Gastroesophageal sphincter (tissue), 4 donors: ENCODE measurements at places on chromosomes 1 and 21.
A peak's percentile ranks its signal among the peaks of the same experiment; 100 is the strongest.

- ATAC-seq: peak; percentile 77
These were observed 15.1 kb upstream of the THRAP3 start for GRCh38 chr1:36208978-36209703.

DNA sequence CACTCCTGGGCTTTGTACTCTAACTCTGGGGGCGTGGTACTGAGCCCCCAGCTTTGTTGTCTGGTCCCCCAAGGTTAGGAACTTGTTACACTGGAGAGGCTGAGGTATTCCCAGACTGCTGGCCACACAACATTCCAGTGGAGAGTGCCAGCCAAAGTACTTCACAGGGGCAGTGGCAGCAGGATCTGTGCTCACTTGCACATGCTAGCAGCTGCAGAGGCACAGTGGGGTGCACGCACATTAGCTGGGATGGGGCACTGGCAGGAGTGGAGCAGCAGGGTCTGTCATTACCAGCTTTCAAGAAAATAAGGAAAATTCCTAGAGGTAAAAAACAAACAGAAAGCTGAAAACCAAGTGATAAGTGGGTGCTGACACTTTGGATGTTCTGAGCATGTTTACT is 31.0 kb downstream of the ZNF691 start:
- ATAC-seq: no peak

DNA sequence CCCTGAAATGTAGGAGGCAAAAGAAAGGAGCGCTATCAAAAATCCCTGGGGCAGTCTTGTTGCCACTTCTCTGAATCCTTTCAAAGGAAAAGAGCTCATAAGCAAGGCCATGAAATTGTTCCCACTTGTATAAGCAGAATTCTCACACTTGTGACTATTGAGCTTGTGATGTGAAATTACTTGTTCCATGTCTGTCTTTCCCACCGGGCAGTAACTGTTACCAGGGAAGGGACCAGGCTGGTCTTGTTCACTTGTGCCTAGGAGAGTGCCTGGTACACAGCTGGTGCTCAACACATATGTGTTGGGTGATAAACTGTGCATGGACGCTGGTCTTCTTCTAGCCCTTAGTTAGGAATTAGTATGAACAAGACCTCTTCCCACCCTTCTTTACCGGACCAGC is 150.6 kb downstream of the CDC7 start:
- ATAC-seq: peak; percentile 3

GRCh38 chr21:42533306-42533962 is 19.8 kb downstream of the SLC37A1 start:
- ATAC-seq: no peak

GRCh38 chr1:40153073-40153770 is 8.0 kb upstream of the RLF start:
- ATAC-seq: peak; percentile 48
